ENCODE measurements at places on chromosomes 16 and 17. TPM values are rescaled to one million over a fixed set of nuclear protein-coding genes. Genes with fewer than 3 reads are reported as not detected.

Gene ALOXE3
- polyA plus RNA-seq: 0.43 TPM

Gene PIRT
- polyA plus RNA-seq: not detected

Gene DVL2
- polyA plus RNA-seq: 32.2 TPM

Gene SEPTIN1
- polyA plus RNA-seq: 3.5 TPM

Gene CREBBP
- polyA plus RNA-seq: 8.4 TPM

Gene TPPP3
- polyA plus RNA-seq: 15.2 TPM

All from esophagus (tissue), 2 donors.